Activated CD8-positive, alpha-beta memory T cell treated with anti-CD3 and anti-CD28 coated beads for 4 hours (primary cell): ENCODE measurements at places on chromosomes 7 and 10.

DNA sequence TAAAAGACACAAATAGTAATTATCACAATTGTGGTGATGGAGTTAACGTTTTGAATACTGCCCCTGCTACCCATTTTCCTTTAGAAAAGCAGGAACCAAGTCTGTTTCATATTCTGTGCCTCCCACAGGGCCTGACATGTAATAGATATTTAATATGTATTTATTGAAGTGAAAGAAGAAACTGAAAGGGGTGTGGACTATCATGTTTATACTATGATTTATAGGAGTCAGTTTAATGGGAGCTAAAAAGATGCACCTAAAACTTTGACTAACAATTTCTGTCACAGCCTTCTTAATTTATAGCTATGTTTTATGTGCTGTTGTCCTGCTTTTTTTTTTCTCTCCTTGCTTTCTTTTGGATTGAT lies 24.1 kb upstream of the BHLHA15 start:
- DNase-seq = no peak

GRCh38 chr7:53191191-53191695 lies 155.8 kb downstream of the POM121L12 start:
- no peak for DNase-seq

GRCh38 chr7:42186151-42186550 lies 50.9 kb downstream of the GLI3 start:
- no peak for DNase-seq

DNA sequence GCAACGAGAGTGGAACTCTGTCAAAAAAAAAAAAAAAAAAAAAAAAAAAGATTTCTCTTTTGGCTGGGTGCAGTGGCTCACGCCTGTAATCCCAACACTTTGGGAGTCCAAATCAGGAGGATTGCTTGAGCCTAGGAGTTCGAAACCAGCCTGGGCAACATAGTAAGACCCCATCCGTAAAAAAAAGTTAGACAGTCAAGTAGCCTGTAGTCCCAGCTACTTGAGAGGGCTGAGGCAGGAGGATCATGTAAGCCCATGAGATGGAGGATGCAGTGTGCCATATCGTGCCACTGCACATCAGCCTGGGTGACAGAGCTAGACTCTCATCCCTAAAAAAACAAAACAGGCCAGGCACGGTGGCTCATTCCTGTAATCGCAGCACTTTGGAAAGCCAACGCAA lies 25.2 kb downstream of the PDLIM1 start:
- no peak for DNase-seq

DNA sequence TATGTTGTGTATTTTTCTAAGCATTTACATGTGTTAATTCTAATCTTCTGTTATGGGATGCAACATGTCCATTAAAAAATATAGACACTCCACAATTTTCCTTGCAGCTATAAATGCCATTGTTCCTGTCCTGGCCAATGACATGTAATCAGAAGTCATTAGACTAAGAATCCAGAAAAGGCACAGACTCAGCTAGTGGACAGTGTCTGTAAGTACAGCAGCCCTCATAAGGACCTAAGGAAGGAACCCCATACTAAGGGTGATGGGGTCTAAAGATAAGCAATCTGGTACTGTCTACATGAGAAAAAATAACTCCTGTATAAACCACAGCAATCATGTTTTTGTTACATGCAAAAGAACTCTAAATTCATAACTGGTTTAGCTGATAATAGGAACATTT lies 115.9 kb downstream of the GPR85 start:
- no peak for DNase-seq
